ENCODE measurements at places on chromosomes 6 and 20. TPM values are rescaled to one million over a fixed set of nuclear protein-coding genes. Genes with fewer than 3 reads are reported as not detected.

The SPATS1 gene
- not detected for total RNA-seq

The SEMG1 gene
- not detected for total RNA-seq

The SULF2 gene
- 0.66 TPM for total RNA-seq

GRCh38 chr20:16175322-16175961 lies 397.8 kb downstream of the KIF16B start:
- DNase-seq: no peak

DNA sequence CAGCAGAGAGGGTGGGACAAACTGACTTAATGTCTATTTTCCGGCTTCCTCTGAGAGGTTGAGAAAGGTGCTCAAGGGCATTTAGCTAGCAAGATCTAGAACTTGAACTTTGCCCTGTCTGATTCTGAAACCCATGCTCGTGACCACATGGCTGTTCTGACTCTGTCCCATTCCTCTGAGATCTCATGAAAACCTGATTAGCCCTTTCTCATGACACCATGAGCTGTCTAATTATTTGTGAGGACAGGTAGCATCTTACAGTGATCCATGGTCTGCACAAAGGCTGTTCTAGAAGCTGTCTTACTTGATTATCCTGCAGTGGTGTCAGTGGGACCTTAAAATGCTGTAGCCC lies 89.6 kb upstream of the TOX2 start:
- no peak for DNase-seq
